ENCODE measurements at places on chromosomes 7 and 10.

DNA sequence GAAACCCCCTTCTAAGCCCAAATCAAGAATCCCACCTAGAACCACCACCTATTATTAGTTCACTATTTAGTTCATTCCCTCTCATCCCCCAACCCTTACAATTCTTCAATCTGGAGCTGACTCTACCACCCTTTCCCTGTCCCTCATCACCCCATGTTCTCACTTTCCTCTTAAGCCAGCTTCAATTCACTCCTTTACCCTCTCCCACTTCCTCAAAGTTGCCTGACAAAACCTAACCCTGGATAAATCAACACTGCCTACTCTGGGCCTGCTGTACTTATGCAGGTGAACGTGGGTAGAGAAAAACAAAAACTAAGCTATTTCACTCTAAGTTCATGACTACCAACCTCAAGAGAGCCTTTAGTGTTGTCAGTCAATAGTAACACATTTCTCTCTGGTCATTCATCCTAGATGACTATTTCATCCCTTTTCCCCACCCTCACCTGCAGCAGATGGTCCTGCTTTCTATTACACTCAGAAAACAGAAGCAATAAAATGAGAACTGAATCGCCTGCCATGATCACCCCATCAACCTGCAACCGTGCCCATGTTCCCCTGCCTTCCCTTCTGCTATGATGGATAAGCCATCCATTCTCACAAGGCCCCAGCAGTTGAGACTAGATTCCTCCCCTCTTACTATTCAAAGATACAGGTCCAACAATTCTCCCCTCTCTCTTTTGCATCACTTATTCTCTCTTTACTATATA is 52.6 kb downstream of the ARHGAP21 start:
- DNase-seq: no peak

DNA sequence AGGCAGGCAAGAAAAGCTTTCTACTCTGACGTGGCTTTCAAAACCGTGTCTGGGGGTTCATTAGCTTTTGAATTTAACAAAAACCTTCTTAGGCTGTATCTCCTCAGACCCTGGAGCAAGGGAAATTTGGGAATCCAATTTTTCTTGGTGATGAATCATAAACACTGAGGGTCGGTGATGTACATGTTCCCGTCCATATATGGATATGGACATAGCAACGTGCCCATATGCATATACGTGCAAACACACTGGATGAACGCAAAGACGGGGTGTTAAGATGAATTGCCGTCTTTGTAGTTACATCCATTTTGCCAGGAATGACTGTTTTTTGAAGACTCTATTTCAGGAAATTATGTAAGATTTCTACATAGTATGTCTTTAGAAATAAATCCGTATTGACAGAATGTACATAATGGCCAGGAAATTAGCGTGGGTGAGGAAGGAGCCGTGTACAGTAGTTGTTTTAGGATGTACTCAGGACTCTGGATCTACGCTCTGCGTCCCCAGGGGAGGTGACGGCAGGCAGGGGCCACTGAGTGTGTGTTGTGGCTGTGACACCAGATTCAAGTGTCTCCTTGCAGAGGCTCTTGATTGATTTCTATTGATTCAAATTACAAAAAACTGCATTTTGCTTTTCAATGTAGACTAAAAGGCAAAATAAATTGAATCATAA is 238.2 kb downstream of the DNAJB6 start:
- DNase-seq: no peak

- DNase-seq: no peak
Measured at GRCh38 chr7:14751461-14751860, 151.1 kb downstream of the DGKB start.

GRCh38 chr10:78175444-78176015 is 141.9 kb downstream of the RPS24 start:
- DNase-seq: no peak

DNA sequence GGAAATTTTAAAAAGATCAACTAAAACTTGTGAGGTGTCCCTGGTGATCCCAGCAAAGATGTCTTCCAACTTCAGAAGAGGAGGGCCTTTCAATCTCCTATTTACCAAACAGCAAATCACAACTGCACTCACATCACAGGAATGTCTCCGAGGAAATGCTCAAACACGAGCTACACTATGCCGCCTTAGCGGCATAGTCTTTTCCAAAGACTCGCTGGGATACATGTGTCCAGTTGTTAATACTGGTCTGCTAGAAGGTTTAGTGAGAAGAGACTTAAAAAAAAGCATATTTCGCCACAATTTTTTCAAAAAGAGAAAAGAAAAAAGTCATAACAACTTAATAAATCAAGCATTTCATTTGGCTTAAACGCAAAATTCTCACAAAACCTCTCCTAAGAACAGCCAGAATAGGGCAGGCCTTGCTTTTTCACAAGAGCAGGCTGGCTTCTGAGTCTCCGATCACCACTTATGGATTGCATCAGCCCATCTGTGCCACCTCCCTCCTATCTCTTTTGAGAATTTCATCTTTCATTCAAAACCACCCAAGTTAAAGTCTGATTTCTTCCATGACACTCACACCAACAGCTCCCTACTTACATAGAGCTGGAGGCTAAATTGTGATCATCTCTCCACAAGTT is 66.1 kb downstream of the GNA12 start:
- no peak for DNase-seq

GRCh38 chr7:132941428-132941827 is 140.5 kb downstream of the CHCHD3 start:
- no peak for DNase-seq

DNA sequence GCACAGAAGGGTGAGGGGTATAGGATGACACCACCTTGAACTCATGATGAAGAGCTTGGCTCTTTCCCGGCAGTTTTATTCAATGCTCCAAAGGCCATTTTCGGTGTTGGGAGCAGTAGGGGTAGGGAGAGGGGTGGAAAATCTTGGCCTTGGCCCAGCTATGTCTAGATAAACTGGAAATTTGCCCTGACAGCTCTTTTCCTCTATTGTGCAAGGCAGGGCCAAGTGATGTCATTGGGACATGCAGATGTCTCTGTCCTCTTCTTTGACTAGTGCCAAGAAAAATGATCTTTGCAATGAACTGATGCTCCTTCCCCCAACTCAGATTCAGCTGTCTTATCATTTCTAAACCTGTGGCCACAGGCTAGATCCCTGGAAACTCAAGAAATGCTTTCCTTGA is 27.7 kb upstream of the PRKCQ start:
- no peak for DNase-seq
